ENCODE measurements at places on chromosomes 11 and 22.

DNA sequence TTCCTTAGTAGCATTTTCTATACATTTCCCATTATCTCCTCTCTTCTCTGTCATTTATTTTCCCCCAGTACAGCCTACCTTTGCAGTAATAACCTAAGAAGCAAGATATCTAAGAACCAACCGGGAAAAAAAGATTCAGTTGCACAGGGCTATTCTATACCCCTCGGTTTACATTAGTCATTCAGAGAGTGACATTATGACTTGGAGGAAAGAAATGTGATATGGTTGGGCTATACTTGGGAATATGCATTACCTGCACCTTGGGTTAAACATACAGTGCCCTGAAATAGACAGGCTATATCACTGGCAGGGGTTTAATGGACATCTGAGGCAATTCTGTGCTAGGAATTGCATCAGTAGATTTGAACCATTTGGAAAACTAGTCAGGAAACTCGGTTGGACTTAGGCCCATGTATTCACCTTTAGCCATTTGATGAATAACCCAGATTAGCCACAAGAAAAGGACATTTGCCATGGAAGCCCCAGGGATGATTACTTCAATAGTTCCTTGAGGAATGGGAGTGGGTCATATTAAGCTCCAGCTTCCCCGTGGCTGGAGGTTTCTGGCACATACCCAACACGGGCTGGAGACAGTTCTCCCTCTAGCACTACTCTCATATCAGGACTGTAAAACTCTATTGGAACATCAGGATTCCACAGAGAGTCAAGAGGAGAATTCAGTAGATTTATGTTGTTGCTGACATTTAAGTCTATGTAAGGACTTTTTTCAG is 973.2 kb downstream of the NTM start:
- DNase-seq: no peak

DNA sequence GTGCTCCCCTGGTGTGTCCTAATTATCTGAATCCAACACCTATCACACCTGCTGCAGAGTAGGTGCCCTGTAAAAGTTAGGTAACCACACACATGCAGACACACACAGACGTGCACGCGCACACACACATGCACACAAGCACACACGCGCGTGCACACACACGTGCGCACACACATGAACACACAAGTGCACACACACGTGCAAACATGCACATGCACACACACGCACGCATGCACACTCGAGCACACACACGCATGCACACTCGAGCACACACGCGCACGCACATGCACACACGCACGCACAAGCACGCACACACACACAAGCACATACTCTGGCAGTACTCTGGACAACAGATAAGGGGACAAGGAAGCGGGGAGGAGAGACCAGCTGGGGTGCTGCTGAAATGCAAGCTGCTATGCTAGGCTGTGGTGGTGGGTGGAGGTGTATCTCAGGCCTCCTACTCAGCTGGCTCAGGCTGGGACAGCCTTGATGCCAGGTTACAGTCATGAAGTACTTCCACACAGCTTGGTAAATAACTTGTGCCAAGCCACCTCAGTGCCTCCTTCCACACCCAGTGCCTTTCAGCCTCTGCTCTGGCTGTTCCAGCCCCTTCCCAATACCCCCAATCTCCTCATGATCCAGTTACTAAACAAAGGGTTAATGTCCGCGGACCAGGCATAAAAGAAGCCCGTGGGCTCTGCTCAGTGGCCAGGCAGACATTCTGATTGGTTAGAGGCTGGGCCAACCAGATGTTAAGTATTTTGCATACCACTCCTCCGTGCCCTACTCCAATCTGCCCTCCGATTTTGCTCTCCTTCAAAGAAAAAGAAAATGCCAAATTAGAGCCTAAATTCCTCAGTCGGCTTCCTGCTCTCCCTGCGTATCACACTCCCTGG is 374.1 kb downstream of the TENM4 start:
- DNase-seq: no peak

- DNase-seq: no peak
Measured at GRCh38 chr22:19275513-19275912, 16.0 kb downstream of the CLTCL1 start.

DNA sequence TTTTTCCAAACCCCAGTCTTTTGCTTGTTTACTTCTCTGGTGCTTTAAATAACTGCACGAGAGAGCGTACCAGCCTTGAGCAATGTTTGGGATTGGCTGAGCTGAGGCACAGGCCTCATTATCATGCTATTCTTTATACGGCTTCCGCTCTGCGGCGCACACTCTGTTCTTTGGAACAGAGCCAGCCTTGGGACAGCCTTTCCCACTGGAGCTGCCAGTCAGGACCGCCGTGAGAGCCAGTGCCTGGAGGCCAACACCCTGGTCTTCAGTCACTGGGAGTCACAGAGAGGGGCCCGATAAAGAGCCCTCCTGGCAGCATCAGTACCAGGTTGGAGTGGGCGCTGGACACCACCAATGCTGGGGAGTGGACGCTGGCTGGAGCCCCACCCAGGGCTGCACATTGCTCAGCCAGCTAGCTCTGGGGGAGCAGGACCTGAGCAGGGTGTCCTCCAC is 125.6 kb downstream of the BCR start:
- no peak for DNase-seq

DNA sequence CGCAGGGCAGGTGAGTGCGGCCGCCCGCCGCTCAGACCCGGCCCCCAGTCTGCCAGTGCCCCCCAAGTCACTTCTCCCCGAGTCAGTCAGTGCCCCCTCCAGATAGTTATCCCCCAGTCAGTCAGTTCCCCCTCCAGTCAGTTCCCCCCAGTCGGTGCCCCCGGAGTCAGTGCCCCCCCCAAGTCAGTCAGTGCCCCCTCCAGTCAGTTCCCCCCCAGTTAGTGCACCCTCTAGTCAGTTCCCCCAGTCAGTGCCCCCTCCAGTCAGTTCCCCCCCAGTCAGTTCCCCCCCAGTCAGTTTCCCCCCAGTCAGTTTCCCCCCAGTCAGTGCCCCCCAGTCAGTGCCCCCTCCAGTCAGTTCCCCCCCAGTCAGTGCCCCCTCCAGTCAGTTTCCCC is 411 bp downstream of the PPP6R2 start:
- DNase-seq: no peak
